ENCODE measurements at places on chromosomes 7 and 10.

DNA sequence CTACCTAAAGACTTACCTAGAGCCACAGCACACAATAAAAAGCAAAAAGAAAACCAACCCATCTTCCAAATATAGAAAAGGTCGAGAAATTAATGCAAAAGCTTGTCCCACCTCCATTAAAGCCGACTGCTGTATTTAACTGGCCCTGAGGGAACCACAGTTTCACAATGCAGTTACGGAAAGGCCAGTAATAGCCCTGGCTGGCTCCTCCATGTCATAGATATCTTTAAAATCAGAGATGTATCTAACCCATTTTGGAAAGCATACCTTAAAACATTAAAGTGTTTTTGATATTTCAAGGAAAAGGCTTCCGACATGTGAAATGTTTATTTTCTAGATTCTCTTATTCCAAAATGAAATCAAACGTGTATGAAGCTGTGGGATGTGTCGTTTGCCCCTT is 23.0 kb downstream of the HDAC9 start:
- no peak overlapping the region for H3K4me3 ChIP-seq
- H3K27ac ChIP-seq, result no peak overlapping the region
- no peaks in the 10 kb centered on the region for H3K27me3 ChIP-seq
- no peaks in the 10 kb centered on the region for H3K4me1 ChIP-seq

DNA sequence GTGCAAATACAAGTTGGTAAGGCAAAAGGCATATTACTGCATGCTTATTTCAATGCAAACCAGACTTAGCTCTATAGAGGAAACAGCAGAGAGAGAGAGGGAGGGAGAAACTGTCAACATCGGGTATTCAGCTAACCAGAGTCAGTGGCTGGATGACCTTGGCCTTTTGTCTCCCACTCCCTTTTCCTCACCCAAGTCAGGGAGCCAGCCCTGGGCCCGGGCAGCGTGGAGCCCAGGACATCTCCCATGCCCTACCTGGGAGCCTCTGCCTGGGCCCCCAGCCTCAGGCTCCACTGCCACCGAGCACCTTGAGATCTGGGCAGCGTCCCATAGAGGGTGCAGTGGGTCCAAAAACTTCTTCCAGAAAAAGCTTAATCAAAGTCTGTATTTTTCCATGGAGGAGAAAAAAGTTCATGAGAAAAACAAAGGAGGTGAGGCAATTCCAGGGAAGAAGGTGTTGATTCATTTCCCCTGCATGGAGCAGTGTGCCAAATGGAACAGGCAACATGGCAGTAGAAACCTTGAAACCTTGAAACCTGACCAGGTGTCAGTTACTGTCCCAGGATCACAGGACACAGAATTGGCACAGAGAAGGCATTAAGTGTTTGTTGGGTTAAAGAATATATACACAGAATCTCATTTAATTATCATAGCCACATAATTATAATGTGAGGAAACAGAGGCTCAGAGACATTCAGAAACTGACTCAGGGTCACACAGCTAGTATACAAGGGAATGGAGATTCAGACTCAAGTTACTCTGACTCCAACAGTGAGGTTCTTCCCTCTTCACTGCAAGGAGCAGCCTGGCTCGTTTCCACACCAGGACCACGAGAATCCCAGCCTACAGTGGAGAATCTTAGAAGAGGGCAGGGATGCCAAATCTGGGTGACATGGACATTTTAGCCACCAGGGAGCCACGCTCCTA is 5.8 kb upstream of the NCOA4 start:
- H3K4me3 ChIP-seq, result no peak overlapping the region
- no peak overlapping the region for H3K27ac ChIP-seq
- no peaks in the 10 kb centered on the region for H3K27me3 ChIP-seq
- peaks cover 3% of the 10 kb centered on the region for H3K4me1 ChIP-seq
- no peaks in the 10 kb centered on the region for H3K36me3 ChIP-seq

DNA sequence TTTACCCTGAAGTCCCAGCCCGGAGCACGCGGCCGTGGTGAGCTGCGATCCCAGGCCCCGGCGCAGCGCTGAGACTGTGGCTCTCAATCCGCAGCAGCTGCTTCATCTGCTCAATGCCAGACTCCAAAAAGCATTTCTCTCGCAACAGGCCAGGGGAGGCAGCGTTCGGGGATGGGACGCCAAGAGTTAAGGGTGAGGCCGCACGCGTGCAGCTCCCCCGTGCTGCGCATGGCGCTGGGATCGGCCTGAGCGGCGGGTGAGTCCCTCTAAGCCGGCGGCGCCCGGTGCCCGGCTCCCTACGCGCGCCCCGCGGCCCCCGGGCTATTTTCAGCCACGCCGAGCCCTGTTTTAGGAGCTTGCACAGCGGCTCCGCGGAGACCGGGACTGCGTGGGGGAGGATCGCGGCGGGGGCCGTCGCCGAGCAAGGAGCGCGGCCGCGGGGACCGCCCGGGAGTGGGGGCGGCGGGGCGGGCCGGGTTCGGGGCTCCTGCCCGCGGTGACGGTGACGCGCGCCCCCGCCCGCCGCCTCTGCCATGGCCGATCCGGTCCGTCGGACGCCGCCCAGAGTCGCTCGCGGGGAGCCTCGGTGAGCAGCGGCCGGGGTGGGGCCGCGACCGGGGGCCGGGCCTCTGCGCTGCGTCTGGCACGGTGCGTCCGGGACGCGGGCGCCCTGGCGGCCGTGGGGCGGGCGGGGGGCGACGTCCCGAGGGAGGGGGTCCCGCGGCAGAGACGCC is 29.4 kb upstream of the JAKMIP3 start:
- no peak overlapping the region for H3K27ac ChIP-seq
- DNase-seq, result no peak
- no peaks in the 10 kb centered on the region for H3K36me3 ChIP-seq
- peaks cover 42% of the 10 kb centered on the region for H3K27me3 ChIP-seq
- H3K4me1 ChIP-seq, result peaks cover 4% of the 10 kb centered on the region

DNA sequence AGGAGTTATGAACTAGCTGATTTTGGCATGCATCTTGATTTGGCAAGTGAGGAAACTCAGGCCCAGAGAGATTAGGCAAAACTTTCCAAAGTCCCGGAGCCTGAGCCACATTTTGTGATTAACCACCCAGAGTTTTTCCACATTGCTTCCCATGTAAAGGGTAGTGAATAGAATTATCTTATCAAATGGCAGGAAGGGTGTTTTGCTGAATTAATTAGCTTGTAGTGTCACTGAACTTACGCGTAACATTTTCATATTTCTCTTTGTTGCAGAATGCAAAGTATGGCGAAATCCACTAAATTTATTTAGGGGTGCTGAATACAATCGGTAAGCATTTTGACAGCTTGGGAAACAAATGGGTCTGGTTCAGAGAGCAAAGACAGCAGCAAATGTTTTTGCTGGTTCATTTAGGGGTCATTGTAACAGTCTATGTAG is 176.2 kb downstream of the ST7 start:
- H3K36me3 ChIP-seq, result peaks cover 8% of the 10 kb centered on the region
- H3K27me3 ChIP-seq, result no peaks in the 10 kb centered on the region
- no peak for DNase-seq
- no peak overlapping the region for H3K4me3 ChIP-seq
- H3K27ac ChIP-seq, result no peak overlapping the region

GRCh38 chr10:69348816-69349541 is 67.7 kb downstream of the TACR2 start:
- H3K36me3 ChIP-seq, result peaks cover 45% of the 10 kb centered on the region
- peak overlapping the region; percentile 74 for H3K27ac ChIP-seq
